Activated naive CD8-positive, alpha-beta T cell treated with anti-CD3 and anti-CD28 coated beads for 36 hours (primary cell): ENCODE measurements at places on chromosomes 5 and 9.

DNA sequence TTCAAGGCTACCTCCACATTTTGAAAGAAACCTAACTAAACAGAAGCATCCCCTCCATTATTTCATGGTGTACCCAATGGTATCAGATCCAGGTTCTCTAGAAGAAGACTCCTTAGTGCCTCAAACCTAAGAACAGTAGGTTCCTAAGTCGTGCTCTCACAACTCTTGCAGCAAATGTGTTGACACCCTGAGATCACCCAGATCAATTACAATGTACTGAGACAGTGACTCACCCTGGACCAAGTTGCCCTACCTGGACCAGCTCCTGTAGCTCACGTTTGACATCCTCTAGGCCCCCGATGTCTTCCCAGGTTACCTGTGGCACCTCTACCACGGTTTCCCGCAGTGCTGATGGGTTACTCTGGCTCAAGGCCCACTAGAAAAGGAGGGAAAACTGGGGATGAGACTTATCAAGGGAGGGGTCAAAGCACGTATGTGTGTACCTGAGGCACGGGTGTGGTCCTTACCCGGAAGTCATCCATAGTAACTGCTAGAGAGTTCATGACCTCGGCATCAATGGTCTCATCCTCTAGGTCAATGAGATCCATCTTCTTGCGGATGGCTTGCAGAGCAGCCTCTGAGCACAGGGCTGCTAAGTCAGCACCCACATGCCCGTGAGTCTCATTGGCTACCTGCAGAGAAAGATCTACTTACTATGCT is 11.7 kb downstream of the VCP start:
- DNase-seq = no peak

GRCh38 chr5:126414874-126415502 is 8.2 kb upstream of the GRAMD2B start:
- no peak for DNase-seq

DNA sequence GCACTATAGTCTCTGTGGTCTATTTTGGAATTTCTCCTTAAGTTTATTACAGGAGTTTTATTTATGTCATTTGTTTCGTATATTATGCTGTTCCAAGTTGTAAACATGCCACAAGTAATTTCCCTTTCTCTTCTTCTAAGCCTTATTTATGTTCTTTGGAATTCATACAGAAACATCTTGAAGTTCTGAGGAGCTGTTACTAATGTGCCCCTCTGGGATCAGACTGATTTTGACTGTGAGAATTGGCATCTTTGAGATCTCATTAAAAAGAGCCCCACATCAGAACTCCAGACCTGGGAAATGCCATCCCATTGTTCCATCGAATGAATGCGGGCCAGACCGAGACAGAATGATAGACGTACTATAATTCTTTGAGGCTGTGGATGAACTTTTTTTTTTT is 138.8 kb upstream of the CD180 start:
- no peak for DNase-seq

DNA sequence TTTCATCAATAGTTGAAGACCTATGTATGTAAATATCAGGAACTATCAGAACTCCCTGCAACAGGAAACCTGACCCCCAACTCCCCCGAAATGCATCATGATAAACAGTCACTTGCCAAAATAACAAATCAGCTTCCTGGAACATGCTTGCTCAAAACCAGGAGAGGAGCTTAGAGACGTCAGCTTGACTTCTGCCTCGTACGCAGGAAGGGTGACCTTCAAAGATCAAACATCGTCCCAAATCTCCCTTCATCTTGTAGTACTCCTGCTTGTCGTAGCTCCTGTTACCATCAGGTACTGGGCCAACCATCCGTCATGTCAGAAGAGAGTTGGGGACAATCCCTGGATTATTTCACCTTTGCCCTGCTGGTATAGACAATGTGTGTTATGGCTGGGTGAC is 396.1 kb downstream of the GADD45G start:
- DNase-seq = no peak

GRCh38 chr5:68834491-68834981 is 259.3 kb upstream of the SLC30A5 start:
- DNase-seq = no peak
